ENCODE measurements at places on chromosomes 1 and 21.

DNA sequence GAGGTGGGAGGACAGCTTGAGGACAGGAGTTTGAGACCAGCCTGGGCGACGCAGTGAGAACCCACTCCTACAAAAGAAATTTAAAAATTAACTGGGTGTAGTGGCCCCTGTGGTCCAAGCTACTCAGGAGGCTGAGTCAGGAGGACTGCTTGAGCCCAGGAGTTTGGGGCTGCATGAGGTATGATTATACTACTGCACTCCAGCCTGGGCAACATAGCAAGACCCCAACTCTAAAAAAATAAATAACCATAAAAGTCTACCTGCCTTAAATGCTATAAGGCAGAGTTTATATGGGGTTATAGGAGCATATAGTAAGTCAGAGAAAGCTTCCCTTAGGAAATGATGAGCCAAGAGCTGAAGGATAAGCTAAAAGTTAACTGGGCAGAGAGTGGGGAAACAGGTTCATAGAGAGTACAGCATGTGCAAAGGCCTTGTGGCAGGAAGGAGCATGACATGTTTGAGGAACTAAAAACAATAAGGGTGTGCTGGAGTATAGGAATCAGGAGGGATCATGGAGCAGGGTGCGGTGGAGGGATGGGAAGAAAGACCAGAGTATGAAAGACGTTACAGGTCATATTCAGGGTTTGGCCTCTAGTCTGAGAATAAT is 68.3 kb downstream of the ADSS2 start:
- DNase-seq: no peak

DNA sequence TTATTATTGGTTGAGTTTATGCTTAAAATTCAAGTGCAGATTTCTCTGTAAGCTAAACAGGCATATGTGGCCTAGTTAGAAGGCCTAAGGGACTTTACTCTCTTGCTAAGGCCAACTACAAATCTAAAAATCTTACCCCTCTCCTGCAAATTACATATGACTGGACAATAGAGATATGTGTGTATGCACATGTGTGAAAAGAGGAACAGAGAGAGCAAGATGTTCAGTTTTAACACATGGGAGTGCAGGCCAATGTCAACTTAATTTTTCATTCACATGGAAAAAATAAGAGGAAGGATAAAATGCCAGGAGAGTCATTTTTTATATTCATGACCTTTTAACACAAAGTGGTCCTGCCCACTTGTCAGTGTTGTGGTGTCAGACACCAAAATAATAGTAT is 8.5 kb downstream of the OR10K2 start:
- no peak for DNase-seq

DNA sequence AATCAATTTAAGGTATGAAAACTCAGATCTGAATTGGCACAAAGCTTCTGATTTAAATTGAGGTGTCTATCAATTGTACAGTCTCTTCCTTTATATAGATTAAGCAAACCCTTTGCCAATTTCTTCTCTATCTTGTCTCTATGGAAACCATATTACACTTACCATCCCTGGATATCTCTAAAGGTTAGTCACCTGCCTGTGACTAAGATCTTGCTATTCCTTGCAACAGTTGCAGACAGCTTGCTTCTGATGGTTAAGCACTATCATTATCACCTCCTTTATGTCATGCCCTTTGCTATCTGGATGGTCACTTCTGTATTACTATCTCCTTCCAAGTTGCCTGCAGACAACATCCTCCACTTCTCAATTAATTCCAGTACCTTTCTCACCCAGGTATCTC is 998.6 kb upstream of the B3GALT2 start:
- DNase-seq: no peak

GRCh38 chr1:93877529-93877928 is 1.5 kb downstream of the DNTTIP2 start:
- no peak for DNase-seq

DNA sequence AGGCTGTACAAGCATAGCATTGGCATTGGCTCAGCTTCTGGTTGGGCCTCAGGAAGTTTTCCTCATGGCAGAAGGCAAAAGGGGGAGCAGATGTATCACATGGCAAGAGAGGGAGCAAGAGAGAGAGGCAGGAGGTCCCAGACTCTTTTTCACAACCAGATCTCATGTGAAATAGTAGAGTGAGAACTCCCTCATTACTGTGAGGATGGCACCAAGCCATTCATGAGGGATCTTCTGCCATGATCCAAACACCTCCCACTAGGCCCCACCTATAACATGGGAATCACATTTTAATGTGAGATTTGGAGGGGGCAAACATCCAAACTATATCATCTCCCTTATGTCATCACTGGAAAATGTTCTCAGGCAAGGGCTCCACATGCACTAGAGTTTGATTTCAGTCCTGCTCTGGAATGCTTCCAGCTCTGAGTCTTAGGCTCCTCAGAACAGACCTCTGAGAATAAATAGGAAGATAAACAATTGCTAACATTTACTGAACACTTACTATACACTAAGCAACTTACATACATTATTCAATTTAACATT is 39.4 kb upstream of the VTCN1 start:
- DNase-seq: no peak

Data from NCI-H2029 treated with DMSO at 0.1 percent for 48 hours (cell line).